ENCODE measurements at places on chromosomes 4 and X. TPM values are rescaled to one million over a fixed set of nuclear protein-coding genes. Genes with fewer than 3 reads are reported as not detected.

The CLNK gene
- total RNA-seq: not detected

DNA sequence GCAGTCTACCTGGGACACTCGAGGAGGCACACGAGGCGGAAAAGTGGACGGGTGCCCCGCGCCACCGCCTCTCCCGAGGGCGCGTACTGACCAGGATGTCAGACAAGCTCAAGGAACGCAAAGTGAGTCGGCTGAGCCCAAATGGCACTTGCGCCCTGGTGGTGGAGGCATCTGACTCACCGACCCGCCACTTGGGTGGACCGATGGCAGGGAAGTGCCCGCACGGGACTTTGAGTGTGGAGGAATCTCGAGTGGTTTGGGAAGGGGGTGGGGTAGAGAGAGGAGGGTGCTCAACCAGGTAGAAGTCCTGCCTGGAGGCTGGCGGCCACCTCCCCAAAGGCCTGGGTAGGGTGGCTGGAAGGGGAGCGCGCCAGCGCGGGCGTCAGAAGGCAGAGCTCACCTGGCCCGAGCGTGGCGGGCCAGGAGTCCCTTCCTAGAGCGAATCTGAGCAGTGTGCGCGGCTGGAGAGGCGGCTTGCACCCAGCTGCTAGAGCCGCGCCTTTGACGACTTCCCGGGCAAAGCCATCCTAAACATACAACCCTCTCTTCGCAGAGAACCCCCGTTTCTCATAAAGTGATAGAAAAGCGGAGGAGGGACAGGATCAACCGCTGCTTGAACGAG lies 655 bp downstream of the HELT start:
- DNase-seq: no peak
- H3K4me3 ChIP-seq: peak overlapping the region; percentile 33
- H3K27me3 ChIP-seq: peaks cover 84% of the 10 kb centered on the region
- peaks cover 32% of the 10 kb centered on the region for H3K4me1 ChIP-seq
- H3K27ac ChIP-seq: no peak overlapping the region

The PNMA6A gene
- total RNA-seq: 0.97 TPM

The IQCM gene
- total RNA-seq: not detected

- H3K36me3 ChIP-seq: no peaks in the 10 kb centered on the region
- peak overlapping the region; percentile 29 for H3K27ac ChIP-seq
- no peak overlapping the region for H3K4me3 ChIP-seq
Observed at GRCh38 chrX:47500554-47500953, 17.5 kb upstream of the ZNF41 start.

GRCh38 chr4:74117024-74117534 lies 18.1 kb upstream of the CXCL2 start:
- no peaks in the 10 kb centered on the region for H3K36me3 ChIP-seq
- H3K27me3 ChIP-seq: no peaks in the 10 kb centered on the region
- peaks cover 58% of the 10 kb centered on the region for H3K4me1 ChIP-seq
- no peak overlapping the region for H3K4me3 ChIP-seq
- DNase-seq: no peak

The FATE1 gene
- not detected for total RNA-seq

- peaks cover 21% of the 10 kb centered on the region for H3K4me1 ChIP-seq
- DNase-seq: peak; percentile 37
Observed at GRCh38 chr4:3530051-3530450, 2.2 kb downstream of the LRPAP1 start.

DNA sequence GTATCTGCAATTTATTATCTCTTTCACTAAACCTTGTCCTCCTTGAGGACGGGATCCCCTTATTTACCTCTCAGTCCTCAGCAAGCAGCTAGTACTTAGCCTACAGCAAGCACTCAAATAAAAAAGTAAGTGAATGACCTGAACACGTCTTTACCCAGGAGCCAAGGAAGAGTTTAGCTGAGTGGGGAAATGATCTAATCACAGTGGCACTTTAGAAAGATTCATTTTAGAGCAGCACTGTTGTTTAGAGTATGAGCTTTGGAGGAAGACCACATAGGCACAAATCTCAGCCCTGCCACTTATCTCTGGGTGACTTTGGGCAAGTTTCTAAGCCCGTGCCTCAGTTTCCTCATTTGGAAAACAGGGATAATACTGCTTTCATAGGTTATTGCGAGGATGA lies 2.7 kb downstream of the FAM120C start:
- H3K36me3 ChIP-seq: no peaks in the 10 kb centered on the region
- no peak for DNase-seq
- H3K27ac ChIP-seq: peak overlapping the region; percentile 93
- H3K4me3 ChIP-seq: peak overlapping the region; percentile 73
- no peaks in the 10 kb centered on the region for H3K27me3 ChIP-seq

The PGAM4 gene
- not detected for total RNA-seq

The VCX3A gene
- not detected for total RNA-seq

The CENPE gene
- total RNA-seq: 8.2 TPM

GRCh38 chr4:7158991-7159390 lies 33.3 kb upstream of the SORCS2 start:
- H3K4me3 ChIP-seq: no peak overlapping the region
- no peak overlapping the region for H3K27ac ChIP-seq
- H3K36me3 ChIP-seq: no peaks in the 10 kb centered on the region
- DNase-seq: peak; percentile 58
- H3K4me1 ChIP-seq: peaks cover 40% of the 10 kb centered on the region

The REELD1 gene
- not detected for total RNA-seq

The JADE3 gene
- total RNA-seq: 11.7 TPM

DNA sequence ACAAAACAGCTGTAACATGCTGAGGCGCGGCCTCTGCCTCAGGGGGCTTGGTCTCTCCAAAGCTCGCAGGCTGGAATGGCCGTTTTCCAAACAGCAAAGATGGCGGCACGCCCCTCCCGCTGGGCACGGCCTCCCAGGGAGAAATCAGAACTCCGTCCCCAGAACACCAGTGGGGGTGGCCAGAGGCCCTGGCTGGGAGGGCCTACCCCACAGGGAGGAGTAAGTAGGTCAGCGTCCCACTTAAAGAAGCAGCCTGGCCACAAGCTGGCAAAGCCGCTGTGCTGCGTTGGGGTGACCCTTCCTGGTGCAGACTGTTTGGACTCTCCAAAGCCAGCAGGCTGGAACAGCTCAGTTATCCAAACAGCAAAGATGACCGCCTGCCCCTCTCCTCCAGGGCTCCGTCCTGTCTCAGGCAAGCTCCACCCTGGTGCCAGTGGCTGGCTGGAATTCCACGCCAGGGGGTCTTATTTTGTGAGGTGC lies 862.8 kb downstream of the TRIML1 start:
- no peak overlapping the region for H3K27ac ChIP-seq
- DNase-seq: no peak
- H3K36me3 ChIP-seq: peaks cover 2% of the 10 kb centered on the region
- no peaks in the 10 kb centered on the region for H3K4me1 ChIP-seq

DNA sequence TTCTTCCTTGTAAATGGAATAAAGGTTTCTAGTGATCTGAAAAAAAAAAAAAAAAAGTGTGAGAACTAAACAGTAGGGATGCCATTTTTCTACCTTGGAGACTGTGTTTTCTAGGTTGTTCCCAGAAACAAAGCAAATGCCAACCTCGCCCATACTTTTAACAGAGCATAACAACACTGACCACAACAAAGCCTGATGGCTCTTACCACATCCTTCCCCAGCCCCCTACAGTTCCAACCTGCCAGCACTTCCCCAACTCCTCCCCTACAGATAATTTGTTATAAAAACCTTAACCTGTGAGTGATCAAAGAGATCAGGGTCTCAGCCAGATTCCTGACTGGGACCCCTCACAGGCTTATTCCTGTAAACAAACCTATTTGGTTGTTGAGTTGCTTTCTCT lies 940.0 kb downstream of the SH3BGRL start:
- no peaks in the 10 kb centered on the region for H3K27me3 ChIP-seq
- no peaks in the 10 kb centered on the region for H3K4me1 ChIP-seq
- no peaks in the 10 kb centered on the region for H3K36me3 ChIP-seq
- H3K27ac ChIP-seq: no peak overlapping the region

DNA sequence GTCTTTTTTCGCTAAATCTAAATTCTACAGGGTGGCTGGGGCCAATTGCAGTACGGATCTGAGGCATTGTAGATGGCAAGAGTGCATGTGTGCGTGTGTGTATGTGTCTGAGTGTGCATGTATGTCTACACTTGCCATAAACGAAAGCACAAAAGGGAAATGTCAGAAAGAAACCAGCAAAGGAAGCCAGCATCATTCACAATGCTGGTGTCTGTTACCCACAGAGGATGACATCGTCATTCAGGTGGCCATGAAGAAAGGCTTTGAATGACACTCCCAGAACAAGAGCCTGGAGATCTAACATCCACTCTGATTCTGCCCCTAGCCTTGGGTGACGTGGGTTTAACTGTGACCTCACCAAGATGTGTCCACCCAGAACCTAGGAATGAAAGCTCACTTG lies 124.6 kb downstream of the DHRSX start:
- H3K4me3 ChIP-seq: no peak overlapping the region
- peaks cover 8% of the 10 kb centered on the region for H3K4me1 ChIP-seq
- no peak for DNase-seq
- H3K27me3 ChIP-seq: no peaks in the 10 kb centered on the region

GRCh38 chr4:67750691-67751090 lies 3.5 kb downstream of the GNRHR start:
- H3K36me3 ChIP-seq: no peaks in the 10 kb centered on the region
- peaks cover 6% of the 10 kb centered on the region for H3K4me1 ChIP-seq
- H3K4me3 ChIP-seq: no peak overlapping the region
- no peak overlapping the region for H3K27ac ChIP-seq
- DNase-seq: no peak

The TLR3 gene
- total RNA-seq: 7.9 TPM

The DTHD1 gene
- total RNA-seq: not detected

The GLRA2 gene
- total RNA-seq: not detected

DNA sequence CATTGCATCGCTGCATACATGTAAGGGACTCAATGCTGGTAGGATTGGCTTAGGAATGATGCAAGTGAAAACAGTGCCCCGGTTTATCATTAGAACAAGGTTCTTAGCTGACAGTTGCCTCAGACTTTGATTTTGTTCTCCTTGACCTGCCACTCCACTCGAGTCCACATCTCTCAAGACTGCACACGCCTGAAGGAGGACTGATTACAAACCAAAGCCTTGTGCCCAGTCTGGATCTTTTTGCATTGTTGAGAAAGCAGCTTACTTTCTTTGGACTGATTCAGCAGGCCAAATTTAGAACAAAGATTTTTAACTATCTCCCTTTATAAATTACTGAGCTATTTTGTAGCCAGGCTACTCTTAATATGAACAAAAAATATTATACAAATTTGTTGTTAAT lies 125.6 kb downstream of the PTTG2 start:
- no peak for DNase-seq
- no peaks in the 10 kb centered on the region for H3K27me3 ChIP-seq

DNA sequence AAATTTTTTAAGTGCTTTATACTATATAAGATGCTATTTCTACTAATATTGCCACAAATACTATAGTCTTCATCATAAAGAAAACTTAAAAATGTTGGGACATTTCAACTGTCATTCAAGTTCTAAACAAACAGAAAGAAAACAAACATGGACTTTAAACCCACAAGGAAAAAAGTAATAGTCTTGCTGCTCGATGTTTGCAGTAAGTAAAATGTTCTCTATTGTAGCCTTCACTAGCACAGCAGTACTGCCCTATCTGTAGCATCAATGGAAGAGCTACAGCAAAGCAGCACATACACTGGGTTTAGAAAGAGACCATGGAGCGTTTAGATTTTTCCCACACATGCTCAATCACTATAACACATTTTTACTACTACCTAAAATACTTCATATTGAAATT lies 146.8 kb downstream of the KLHL13 start:
- DNase-seq: no peak
- H3K27ac ChIP-seq: no peak overlapping the region
- H3K36me3 ChIP-seq: no peaks in the 10 kb centered on the region
- no peaks in the 10 kb centered on the region for H3K27me3 ChIP-seq

- H3K4me3 ChIP-seq: peak overlapping the region; percentile 67
- H3K4me1 ChIP-seq: peaks cover 20% of the 10 kb centered on the region
- DNase-seq: no peak
- H3K27ac ChIP-seq: no peak overlapping the region
- H3K27me3 ChIP-seq: peaks cover 4% of the 10 kb centered on the region
Observed at GRCh38 chrX:140712413-140713173, 3.0 kb downstream of the LINC00632 start.

The IL13RA2 gene
- total RNA-seq: not detected

DNA sequence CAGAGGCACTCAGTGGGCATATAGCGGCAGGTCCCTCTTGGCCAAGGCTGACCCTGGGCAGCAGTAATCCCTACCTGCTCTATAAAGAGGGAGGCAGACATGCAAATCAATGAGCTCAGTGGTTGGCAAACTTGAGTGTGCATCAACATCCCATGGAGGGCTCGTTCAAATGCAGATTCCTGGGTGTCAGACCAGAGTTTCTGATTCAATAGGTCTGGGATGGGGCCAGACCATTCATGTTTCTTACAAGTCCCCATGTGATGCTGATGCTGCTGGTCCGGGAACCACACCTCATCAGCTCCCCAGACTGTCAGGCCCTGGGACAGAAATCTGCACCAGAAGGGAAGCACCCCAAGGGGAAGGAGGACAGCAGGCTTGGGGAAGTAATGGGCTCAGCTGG lies 38.9 kb upstream of the HMGB3 start:
- H3K27ac ChIP-seq: no peak overlapping the region
- H3K27me3 ChIP-seq: no peaks in the 10 kb centered on the region
- H3K4me1 ChIP-seq: no peaks in the 10 kb centered on the region
- H3K36me3 ChIP-seq: no peaks in the 10 kb centered on the region
